A549 treated with dexamethasone at 1 μM for 4 hours (cell line): ENCODE measurements at places on chromosomes 11 and 22. TPM values are rescaled to one million over a fixed set of nuclear protein-coding genes. Genes with fewer than 3 reads are reported as not detected.

Gene SLC39A13
- 39.8 to 57.0 TPM (median 45.8 TPM) in 5 replicates for total RNA-seq

Gene LRRC56
- 0.52 to 1.1 TPM (median 0.98 TPM) in 5 replicates for total RNA-seq

Gene DCHS1
- 0.07 to 0.15 TPM (median 0.09 TPM) in 5 replicates for total RNA-seq

Gene APOBEC3H
- total RNA-seq, result 0.18 to 0.45 TPM (median 0.30 TPM) in 5 replicates

Gene SULT4A1
- 0.07 TPM in 1 of 5 replicates, not detected in the others for total RNA-seq

Gene SEC14L6
- not detected in 5 replicates for total RNA-seq

Gene GSTT2B
- total RNA-seq, result 0.16 to 0.35 TPM (median 0.26 TPM) in 5 replicates

Gene GPR83
- 0.07 to 0.17 TPM (median 0.13 TPM) in 5 replicates for total RNA-seq

Gene CASP5
- total RNA-seq, result not detected in 5 replicates

Gene MRGPRX1
- total RNA-seq, result not detected in 5 replicates

Gene PANX2
- total RNA-seq, result 4.7 to 6.5 TPM (median 5.9 TPM) in 5 replicates

Gene RASSF10
- 0.54 to 1.0 TPM (median 0.75 TPM) in 5 replicates for total RNA-seq

Gene PHETA2
- not detected in 5 replicates for total RNA-seq

Gene C11orf97
- not detected in 5 replicates for total RNA-seq

Gene IGLL1
- total RNA-seq, result not detected in 5 replicates

Gene KLHL35
- 0.87 to 1.3 TPM (median 0.98 TPM) in 5 replicates for total RNA-seq

Gene TP53I11
- 31.4 to 47.0 TPM (median 40.0 TPM) in 5 replicates for total RNA-seq

Gene DTX4
- total RNA-seq, result 3.6 to 4.7 TPM (median 4.5 TPM) in 5 replicates

Gene APLNR
- 0.04 TPM in 1 of 5 replicates, not detected in the others for total RNA-seq

Gene ST14
- 0.06 to 0.26 TPM (median 0.09 TPM) in 5 replicates for total RNA-seq

Gene APOL4
- total RNA-seq, result 0.02 to 0.14 TPM in 2 of 5 replicates, not detected in the others

Gene LAYN
- total RNA-seq, result 3.5 to 4.6 TPM (median 3.6 TPM) in 5 replicates

Gene KRTAP5-9
- total RNA-seq, result not detected in 5 replicates

Gene RTN4RL2
- 41.3 to 86.1 TPM (median 84.7 TPM) in 5 replicates for total RNA-seq

Gene C1QTNF5
- 0.08 TPM in 1 of 5 replicates, not detected in the others for total RNA-seq

Gene P2RX6
- 0.50 to 0.93 TPM (median 0.72 TPM) in 5 replicates for total RNA-seq
